T-helper 17 cell (primary cell): ENCODE measurements at places on chromosomes 1 and 21.

GRCh38 chr1:21254335-21254951 lies 35.8 kb downstream of the ECE1 start:
- no peak for DNase-seq

DNA sequence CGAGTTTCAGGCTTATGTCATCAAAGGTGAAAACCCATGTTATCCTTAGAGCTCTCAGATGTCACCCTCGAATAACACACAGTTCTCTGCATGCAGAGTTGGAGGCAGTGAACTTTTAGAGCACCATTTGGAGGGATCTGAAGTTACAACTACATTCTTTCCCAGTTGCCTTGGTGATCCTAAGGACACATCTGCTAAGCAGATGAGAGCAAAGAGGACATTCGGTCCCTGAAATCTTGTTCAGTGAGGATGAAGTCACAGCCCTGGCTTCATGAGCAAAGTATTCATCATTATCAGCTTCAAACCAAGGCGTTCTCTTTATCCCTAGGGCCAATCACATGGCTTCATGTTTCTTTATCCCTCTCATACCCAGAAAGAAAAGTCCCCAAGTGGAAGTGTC lies 23.1 kb upstream of the MCOLN2 start:
- DNase-seq: no peak

- DNase-seq: no peak
Measured at GRCh38 chr1:155168456-155169210, 4.5 kb downstream of the KRTCAP2 start.

DNA sequence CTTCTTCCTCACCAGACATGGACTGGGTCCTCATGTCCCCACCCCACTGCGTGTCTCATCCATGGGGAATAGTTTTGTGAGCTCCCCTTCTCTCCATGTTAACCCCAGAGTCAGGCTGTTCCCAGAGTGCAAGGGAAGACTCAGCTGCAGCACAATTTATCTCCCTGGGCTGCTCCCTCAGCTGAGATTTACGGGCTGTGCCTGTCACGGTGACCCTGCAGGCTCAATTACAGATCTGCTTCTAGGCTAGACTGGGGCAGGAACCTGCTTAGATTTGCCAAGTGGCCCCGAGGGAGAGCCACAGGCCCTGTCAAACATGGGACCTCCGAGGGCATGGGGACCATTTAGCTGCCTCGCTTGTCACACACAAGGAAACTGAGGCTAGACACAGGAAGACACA lies 37.8 kb downstream of the CDCP2 start:
- DNase-seq: no peak

DNA sequence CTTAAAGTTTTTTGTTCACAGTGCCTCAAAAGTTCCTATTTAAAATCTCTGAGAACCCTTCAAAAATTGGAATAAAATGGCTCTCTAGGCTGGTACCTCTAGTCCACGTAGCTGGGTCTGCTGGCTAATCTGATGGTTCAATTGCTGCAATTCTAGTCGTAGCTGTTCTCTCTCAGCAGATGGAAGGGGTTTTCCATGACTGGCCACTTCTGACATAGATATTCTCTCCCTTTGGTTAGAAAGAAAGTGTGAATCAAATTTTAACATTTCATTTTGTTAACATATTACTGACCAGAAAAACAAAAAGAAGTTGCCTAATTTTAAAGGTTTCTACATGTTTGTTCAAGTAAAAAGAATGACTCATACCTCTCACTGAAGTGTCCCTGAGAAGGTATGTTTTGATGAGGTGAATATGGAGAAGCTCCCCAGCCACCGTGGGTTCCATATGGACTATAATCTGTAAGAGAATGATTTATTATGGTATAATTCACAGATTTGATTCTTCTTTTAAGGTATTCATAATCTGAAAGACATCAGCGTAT lies 29.3 kb upstream of the SERPINC1 start:
- DNase-seq: no peak

- no peak for DNase-seq
Measured at GRCh38 chr1:71264039-71264438, 183.2 kb upstream of the ZRANB2 start.

DNA sequence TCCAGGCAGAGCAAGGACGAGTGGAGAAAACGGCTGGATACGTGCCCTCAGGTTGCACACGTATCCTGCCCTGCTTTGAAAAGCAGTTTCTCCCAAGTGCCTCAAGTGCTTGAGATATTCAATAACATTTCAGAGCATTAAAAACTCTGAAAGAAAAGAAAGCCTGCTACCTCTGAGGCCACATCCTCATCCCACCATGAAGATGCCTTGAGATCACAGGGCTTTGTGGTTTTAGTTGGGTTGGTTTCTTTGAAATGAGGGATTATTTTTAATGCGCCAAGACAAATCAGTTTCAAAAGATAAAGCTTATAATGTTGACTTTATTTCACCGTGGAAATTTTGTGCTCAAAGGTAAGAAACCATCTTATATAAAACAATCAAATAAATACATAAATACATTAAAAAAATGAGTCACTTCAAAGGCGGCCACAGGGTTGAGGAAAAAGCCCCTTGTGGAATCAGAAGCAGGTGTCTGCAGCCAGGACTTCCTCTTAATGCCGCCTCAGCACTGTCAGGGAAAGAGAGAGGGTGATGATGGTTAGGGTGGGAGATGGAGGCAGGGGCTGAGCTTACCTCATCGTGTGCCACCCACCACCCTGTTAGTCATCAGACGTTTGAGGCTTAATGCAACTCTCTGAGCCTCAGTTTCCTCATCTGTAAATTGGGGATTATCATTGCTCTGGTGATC lies 1.4 kb downstream of the NPPB start:
- no peak for DNase-seq

DNA sequence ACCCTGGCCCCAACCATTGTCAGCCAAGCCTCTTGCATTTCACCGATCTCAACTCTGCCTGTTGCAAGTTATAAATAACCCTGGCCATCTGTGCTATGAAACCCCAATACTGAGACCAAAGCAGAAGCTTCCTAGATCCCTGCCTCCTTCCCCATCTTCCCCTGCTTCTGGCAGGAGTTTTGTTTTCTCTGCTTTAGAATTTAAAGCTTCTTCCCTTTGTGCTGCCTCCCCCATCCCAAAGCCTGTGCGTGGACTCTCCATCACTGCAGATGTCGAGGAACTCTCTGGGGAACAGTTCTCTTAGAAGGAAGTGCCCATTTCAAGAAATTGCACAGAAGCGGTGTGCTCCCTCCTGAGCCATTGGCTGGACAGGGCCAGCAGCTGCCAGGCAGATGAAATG lies 17.4 kb upstream of the MYOG start:
- DNase-seq: no peak

GRCh38 chr1:220137019-220137786 lies 43.3 kb downstream of the IARS2 start:
- DNase-seq: no peak

DNA sequence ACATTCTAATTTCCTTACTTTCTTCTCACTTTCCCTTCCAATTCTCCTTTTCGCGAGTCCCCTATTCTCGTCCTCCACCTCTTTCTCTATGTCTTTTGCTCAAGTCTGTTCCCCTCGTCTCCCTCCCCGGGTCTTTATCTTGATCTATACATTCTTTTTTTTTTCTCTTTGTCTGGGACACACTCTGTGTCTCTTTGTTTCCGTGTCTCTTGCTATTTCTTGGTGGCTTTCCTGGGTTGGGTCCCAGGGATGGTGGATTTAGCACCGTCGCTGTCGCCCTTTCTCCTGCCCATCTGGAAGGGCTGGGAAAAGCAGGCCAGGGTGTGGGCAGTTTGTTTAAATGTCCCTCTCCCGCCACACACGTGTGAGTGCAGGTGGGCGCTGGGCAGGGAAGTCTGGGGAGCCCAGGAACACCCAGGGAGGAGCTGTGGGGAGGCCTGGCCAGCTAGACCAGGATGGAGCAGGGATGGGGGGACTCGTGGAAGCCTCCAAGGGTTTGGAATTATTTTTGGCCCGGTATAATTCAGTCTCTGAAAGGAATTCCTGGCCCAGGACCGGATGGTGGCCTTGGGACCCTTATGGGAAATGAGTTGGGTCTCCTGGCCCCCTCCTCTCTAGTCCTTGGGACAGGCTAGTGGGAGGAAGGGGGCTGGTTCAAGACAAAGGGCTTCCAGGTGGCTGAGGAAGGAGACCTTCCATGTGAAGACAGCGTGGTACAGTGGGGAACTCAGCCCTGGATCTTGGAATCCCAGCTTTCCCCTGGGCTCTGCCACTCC lies 9.5 kb upstream of the ID3 start:
- DNase-seq: no peak

- no peak for DNase-seq
Measured at GRCh38 chr1:79259390-79260336, 253.1 kb upstream of the ADGRL4 start.

DNA sequence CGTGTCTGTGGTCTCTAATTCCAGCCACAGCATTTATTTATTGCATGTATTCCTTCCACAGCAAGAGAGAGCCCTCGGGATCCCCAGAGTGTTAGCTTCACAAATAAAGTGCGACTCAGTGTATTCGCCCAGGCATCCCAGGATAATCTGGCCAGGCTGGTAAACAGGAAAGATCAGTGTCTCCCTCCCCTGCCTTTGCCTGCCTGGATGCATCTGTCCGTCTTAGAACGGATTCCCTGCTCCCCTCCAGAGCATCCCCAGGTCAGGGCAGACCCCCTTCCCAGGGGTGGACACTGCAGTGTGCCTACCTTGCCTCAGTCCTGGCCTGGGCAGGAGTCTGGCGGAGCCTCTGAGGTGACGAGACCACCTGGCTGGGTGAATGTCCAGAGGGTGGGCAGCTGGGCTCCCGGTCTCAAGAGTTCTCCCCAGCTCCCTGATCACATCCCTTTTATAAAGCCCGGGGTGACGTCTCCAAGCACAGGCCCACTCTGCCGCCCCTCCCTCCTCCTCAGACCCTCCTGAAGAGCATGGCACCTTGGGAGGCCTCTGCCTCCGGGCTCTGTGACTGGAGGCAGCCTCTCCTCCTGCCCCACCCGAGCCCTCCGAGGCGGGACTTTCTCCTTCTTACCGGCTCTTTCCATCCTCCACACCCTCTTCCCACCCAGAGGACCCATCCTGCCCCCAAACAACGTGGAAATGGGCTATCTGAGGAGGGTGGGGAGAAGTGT lies at the start of gene KISS1:
Gene KISS1 (minus strand): TSS at position 424 of the 728 bp plus-strand sequence. CDS start 3,615 bp downstream, outside the sequence.
- no peak for DNase-seq
